ENCODE measurements at places on chromosomes 5 and 9. TPM values are rescaled to one million over a fixed set of nuclear protein-coding genes. Genes with fewer than 3 reads are reported as not detected.

FAT2 gene
- total RNA-seq, result not detected

DNA sequence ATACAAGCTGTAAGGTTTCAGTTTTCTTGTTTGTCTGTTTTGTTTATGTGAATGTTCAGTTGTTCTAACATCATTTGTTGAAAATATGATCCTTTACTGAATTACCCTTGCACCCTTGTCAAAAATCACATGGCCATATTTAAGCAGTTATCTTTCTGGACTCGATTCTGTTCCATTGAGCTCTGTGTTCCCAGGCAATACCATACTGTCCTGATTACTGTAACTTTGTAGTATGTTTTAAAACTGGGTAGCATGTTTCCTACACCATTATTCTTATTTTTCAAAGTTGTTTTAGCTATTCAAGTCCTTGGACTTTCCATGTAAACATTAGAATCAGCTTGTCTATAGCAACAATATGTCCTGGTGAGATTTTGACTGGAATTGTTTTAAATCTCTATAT, 66.7 kb upstream of the PRSS3 start:
- no peak overlapping the region for H3K4me3 ChIP-seq
- no peaks in the 10 kb centered on the region for H3K4me1 ChIP-seq
- no peak overlapping the region for H3K27ac ChIP-seq
- H3K36me3 ChIP-seq, result no peaks in the 10 kb centered on the region
- no peak for DNase-seq

DNA sequence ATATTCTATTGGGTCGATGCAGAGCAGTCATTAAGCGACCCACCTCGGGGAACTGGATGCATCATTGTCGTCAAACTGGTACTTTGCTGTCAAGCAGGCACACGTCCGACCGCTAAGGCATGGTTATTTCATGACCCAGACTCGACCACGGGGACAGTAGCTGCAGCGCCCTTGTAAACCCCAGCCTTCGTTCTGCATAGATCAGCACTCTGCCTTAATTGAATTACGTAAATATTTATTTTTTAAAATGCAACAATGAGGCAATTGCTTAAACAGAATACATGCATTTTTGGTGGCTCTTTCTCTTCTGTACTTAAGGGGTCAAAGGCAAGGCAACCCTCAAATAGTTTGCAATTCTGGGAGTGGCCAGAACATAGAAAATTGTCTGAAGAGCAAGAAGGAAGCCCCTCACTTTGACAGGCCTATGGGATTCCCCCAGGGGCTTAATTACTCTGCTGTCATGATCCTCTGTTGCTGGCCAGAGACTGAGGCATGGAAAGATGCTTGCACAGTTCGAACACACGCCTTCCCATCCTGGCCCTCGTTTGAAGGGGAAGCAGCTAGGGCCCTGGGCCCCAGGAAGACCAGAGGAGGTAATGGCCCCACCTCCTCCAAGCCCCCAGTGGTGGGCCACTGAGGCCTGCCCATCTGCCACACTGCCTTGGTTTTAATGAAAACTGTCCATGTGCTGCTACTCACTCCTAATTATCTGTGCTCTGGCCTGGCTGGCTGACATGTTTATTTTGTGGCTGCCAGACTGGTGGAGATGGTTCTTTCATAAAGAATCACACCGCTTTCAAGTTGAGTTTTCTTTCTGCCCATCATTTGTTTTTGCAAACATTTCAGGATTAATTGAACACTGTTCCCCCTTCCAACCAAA, 169.7 kb upstream of the MAST4 start:
- H3K27me3 ChIP-seq, result peaks cover 5% of the 10 kb centered on the region
- no peak overlapping the region for H3K4me3 ChIP-seq
- no peak for DNase-seq
- no peaks in the 10 kb centered on the region for H3K36me3 ChIP-seq

GRCh38 chr9:34362614-34363214, 14.0 kb downstream of the MYORG start:
- DNase-seq, result no peak
- no peak overlapping the region for H3K27ac ChIP-seq

DNA sequence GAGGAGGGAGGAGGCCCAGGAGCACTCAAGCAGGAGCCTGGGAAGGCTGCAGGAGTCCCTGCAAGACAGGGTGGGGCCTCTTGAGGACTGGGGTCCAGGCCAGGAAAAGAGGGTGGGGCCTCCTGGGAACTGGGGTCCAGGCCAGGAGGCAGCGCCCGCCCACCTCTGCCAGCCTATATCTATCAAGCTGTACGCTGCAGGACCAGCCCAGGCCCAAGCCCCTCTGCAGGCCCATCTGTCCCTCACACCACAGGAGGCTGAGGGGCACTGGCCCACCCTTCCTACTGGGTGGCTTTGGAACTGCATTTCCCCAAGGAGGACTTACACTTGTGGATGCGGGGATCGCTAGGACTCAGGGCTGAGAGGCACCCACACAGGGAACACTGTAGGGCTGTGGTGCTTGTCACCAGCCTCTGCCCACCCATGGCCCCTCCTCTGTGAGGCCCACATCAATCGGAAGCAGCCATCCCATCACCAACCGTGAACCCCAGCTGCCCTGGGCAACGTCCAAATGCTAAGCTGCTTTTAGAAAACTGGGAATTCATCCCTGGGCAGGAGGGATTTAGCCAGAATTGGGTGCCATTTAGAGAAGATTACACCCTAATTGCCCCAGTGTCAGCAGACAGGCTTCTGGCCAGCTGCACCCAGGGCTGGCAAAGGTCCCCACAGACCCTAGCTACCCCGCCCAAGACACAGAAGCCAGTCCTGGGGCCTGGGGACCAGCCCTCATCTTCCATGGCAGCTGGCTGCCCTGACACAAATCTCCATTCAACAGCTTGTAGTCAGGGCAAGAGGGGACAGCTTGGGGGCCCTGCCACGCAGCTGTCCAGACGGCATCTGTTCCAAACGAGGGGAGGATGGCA, 15.3 kb downstream of the BICD2 start:
- H3K36me3 ChIP-seq, result peaks cover 11% of the 10 kb centered on the region
- no peaks in the 10 kb centered on the region for H3K27me3 ChIP-seq
- no peak overlapping the region for H3K4me3 ChIP-seq
- H3K4me1 ChIP-seq, result peaks cover 25% of the 10 kb centered on the region

SUSD3 gene
- total RNA-seq, result 70.4 TPM

DNA sequence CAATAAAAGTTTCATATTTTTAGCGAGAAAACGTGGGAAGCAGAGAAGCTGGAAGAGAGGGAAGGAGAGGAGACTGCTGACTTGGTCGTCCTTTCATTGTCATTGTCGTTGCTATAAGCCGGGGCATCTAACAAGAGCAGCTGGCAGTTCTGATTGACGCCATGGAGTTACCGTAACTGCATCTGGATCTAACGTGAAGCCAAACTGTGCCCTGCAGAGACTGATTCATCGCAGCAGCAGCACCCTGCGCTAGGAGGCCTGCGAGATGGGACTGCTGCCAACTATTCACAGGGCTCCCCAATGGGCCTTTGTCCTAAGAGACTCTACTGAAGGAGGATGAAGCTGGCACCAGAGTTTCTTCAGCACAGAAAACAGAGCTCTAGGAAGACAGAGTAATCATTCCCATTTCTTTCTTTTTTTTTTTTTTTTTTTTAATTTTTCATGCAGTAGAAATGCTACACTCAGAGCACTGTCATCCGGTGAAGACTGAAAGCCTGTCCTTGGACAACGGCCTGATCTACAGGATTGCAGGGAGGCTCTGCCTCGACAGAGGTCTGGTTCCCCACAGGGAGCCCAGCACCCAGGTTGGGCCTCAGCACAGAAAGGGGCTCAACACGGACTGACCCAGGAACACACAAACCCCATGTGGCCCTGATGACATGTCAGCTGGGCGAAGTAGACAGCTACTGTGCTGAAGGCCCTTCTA, 47.8 kb downstream of the RETREG1 start:
- H3K4me3 ChIP-seq, result no peak overlapping the region
- peaks cover 14% of the 10 kb centered on the region for H3K4me1 ChIP-seq
- peaks cover 29% of the 10 kb centered on the region for H3K36me3 ChIP-seq
- DNase-seq, result no peak
- H3K27me3 ChIP-seq, result no peaks in the 10 kb centered on the region

- H3K4me3 ChIP-seq, result no peak overlapping the region
- no peak for DNase-seq
- peaks cover 3% of the 10 kb centered on the region for H3K4me1 ChIP-seq
- H3K36me3 ChIP-seq, result no peaks in the 10 kb centered on the region
- H3K27ac ChIP-seq, result no peak overlapping the region
- peaks cover 4% of the 10 kb centered on the region for H3K27me3 ChIP-seq
Measured at GRCh38 chr5:97115932-97116331, 26.5 kb downstream of the LIX1 start.

DNA sequence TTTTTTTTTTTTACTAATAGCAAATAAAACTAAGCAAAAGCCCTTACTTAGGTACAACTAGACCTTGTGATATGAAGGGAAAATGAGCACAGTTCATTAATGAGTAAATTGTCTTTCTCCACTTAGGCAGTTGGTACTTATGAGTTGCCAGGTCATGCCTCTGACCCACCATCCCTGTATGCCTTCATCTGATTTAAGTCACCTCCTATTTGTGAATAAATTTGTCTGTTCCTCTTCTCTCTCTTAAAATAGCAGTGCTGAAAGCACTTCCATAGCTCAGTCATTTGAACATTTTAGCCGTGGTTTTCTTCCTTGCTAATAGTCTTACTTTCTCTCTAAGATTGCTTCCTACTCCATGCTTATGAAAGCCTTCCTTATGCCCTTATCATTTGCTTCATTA, 61.4 kb downstream of the SLC44A1 start:
- H3K27ac ChIP-seq, result no peak overlapping the region
- H3K4me1 ChIP-seq, result no peaks in the 10 kb centered on the region
- no peak overlapping the region for H3K4me3 ChIP-seq
- no peaks in the 10 kb centered on the region for H3K27me3 ChIP-seq
- DNase-seq, result no peak

GRCh38 chr5:122937914-122938313, 92.5 kb downstream of the SNX24 start:
- no peak overlapping the region for H3K4me3 ChIP-seq
- no peaks in the 10 kb centered on the region for H3K36me3 ChIP-seq

HAVCR1 gene
- total RNA-seq, result 3.4 TPM

GRCh38 chr5:95822542-95823181, at the start of gene GLRX:
TSS of gene GLRX (minus strand) at chr5:95822726. CDS start at chr5:95822662, 64 bp downstream.
- H3K4me1 ChIP-seq, result peaks cover 62% of the 10 kb centered on the region
- no peaks in the 10 kb centered on the region for H3K27me3 ChIP-seq
- peak within 1 kb of the TSS; percentile 93 for H3K27ac ChIP-seq
- H3K4me3 ChIP-seq, result peak within 1 kb of the TSS; percentile 98

DNA sequence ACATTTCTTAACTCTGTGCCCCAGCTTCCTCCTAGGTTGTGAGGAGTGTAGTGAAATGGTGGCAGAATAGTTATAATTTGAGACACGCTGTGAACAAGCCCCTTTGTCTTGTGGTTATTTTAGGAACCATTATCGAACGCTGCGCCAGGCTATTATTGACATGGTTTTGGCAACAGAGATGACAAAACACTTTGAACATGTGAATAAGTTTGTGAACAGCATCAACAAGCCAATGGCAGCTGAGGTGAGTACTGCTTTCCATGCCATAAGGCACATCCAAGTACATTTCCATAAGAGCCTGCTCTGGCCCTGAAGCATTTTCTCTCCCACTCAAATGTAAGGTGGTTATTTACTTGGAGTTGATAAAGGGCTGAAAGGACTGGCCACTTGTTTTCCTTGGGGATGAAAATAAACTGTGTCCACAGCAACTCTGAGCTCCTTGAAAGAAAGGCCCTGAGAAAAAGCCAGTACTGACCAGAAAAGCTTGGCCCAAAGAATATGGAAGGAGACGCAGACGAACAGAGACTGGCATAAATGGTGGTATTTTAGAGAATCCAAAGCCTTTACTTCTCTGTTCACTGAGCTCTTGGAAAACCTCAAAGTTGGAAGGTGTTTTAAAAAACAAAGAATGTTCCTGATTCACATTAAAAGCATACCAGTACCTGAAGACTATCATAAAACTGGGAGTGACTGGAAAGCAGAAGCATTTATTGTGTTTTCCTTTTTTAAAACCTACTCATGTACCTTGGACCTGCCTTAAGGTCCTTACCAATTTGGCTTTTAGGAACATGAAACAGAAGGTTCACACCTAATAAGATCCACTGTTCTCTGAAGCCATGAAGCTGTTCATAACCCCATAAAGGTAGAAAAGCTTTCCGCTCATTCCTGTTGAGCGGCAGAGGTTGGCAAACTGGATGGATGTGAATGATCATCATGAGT, 72.2 kb downstream of the WDR41 start:
- peaks cover 2% of the 10 kb centered on the region for H3K36me3 ChIP-seq
- no peak overlapping the region for H3K27ac ChIP-seq
- no peak overlapping the region for H3K4me3 ChIP-seq
- H3K27me3 ChIP-seq, result peaks cover 3% of the 10 kb centered on the region

FCN1 gene
- 2.6 TPM for total RNA-seq

DNA sequence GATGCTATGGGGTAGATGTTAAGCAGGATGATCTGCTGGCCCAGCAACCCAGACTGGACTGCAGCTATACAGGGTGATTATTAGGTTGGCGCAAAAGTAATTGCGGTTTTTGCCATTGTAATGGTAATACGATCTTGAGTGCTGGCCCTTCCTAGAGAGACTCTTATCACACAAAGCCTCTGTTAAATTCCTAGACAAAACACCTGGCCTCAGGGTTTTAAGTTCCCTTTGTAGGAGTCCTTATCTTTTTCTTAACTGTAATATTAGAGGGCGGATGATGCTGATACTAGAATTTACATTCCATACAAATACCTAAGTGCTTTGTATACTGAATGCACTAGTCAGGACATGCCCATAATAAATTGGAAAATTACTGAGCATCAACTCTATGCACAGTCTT, 222.2 kb downstream of the NDUFS4 start:
- no peak overlapping the region for H3K4me3 ChIP-seq
- H3K27me3 ChIP-seq, result peaks cover 9% of the 10 kb centered on the region
- no peak overlapping the region for H3K27ac ChIP-seq
- peaks cover 11% of the 10 kb centered on the region for H3K4me1 ChIP-seq

- peaks cover 1% of the 10 kb centered on the region for H3K4me1 ChIP-seq
- no peak for DNase-seq
- no peak overlapping the region for H3K4me3 ChIP-seq
- no peak overlapping the region for H3K27ac ChIP-seq
- peaks cover 10% of the 10 kb centered on the region for H3K36me3 ChIP-seq
Measured at GRCh38 chr9:34272101-34272541, 56.9 kb downstream of the KIF24 start.

DNA sequence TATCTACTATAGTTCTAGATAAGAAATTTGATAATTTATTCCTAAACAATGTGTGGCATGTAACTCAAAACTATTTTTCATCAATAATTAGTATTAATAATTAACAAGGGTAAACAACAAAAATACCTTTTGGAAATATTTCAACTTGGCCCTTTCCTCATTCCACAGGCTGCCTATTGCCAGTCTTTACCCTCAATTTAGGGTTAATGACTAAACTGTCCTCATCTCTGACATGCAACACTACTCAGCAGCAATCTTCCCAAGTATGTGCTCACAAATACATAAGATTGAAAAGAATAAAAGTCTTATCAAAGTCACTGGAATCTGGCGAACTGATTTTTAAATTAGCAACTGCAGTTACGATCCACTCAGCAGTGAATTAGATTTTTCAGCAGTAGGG, 153.6 kb downstream of the GLIS3 start:
- H3K27ac ChIP-seq, result no peak overlapping the region
- no peaks in the 10 kb centered on the region for H3K4me1 ChIP-seq

- no peaks in the 10 kb centered on the region for H3K36me3 ChIP-seq
- no peaks in the 10 kb centered on the region for H3K27me3 ChIP-seq
- no peak overlapping the region for H3K27ac ChIP-seq
- no peak overlapping the region for H3K4me3 ChIP-seq
- H3K4me1 ChIP-seq, result no peaks in the 10 kb centered on the region
Measured at GRCh38 chr9:38041564-38042243, 27.3 kb downstream of the SHB start.

- peaks cover 15% of the 10 kb centered on the region for H3K27me3 ChIP-seq
- no peak overlapping the region for H3K4me3 ChIP-seq
- H3K36me3 ChIP-seq, result no peaks in the 10 kb centered on the region
- H3K27ac ChIP-seq, result no peak overlapping the region
- H3K4me1 ChIP-seq, result peaks cover 6% of the 10 kb centered on the region
Measured at GRCh38 chr5:180472269-180472668, 21.9 kb upstream of the CNOT6 start.

All from activated naive CD8-positive, alpha-beta T cell treated with anti-CD3 and anti-CD28 coated beads, Interleukin-2, amount 10 ng/mL, durations not matched to agents 7 days and 5 days (primary cell).